Thoracic aorta (tissue), 2 donors: ENCODE measurements at places on chromosomes 7 and 10.

GRCh38 chr10:124949543-124949942, 7.6 kb downstream of the ZRANB1 start:
- DNase-seq = no peak

DNA sequence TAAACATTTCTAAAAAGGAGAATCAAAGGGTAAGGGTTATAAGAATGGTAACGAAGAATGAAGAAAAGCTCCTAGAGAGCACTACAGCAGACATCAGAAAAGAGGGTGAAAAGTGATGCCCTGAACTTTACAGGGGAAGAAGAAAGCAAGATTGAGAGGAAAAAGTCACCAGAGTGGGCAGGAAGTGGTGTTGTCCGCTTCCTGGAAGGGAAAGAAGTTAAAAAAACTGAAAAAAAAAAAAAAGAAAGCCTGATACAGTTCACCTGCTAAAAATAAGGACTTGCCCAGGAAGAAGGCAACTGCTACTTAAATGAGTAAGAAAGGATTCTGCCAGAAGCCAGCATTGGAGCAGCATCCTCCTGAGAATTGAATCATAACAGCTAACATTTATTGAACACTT, 330.1 kb upstream of the PHF14 start:
- DNase-seq = no peak

- no peak for DNase-seq
These were observed 78.0 kb upstream of the AGBL3 start for GRCh38 chr7:134908289-134908688.

GRCh38 chr7:154776350-154776749, 226.6 kb downstream of the PAXIP1 start:
- DNase-seq = no peak

DNA sequence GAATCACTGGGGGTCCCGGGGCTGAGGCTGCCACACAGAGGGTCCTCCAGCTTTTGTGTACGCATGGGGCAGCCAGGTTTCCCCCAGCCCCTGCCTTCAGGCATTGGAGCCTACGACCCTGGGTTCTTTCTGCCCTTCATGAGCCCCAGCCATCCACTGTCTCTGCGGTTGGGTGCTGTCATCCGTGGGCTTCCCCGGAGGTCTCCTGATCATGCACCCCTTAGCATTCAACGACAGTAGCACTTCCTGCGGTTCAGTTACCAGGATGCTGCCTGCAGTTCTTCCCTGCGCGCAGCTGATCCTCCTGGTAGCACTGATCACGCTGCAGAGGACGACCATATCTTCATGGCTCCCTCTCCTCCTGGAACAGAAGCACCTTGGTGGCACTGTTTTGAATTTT, 676.3 kb downstream of the SDK1 start:
- no peak for DNase-seq

DNA sequence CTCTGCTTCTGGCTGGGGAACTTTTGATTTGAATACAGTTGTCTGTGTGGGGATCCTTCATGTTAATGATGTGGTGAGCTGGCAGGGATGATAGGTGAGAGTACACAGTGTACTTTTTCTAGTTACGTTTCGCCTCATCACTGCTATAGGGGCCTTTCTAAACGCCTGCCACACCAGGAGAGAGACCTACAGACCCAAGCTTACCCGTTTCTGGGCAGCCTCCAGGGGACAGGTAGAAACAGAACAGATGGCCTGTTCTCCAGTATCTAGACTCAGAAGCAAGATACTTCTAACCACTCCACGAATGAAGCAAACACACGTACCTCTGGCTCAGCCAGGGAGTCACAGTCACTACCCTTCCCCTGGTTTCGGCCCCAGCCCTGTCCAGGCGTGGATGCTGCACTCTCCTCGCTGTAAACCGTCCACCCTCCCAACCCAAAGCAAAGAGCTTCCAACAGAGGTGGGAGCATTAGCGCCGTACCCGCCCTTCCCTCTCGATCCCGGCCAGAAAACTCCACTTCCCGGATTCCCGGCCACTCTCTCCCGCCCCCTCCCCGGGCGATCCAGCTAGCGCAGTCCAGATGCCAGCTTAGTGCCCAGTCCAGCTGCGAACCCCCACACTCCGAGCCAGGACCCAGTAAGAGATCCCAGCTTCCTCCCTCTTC, 1.2 kb downstream of the CCDC6 start:
- no peak for DNase-seq

GRCh38 chr7:35623381-35623780, 71.6 kb downstream of the HERPUD2 start:
- DNase-seq = no peak

GRCh38 chr10:8037941-8038894, 16.3 kb upstream of the GATA3 start:
- no peak for DNase-seq

DNA sequence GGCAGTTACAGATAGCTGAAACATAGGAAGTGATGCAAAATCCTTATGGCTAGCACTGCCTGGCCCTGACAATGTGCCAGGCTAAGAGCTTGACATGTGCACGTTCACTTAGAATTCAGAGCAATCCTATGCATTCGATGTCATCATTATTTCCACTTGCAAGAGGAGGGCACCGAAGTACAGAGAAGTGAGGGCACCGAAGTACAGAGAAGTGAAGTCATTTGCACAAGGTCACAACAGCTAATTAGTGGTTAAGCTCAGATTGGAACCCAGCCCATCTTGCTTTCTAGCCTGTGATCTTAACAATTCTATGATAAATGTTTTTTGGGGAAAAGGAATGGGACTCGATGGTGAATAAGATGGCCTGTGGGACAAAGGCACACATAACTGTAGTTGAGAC, 73.4 kb downstream of the ARHGAP22 start:
- no peak for DNase-seq

- no peak for DNase-seq
These were observed 131.6 kb upstream of the EFCAB10 start for GRCh38 chr7:105712877-105713276.

DNA sequence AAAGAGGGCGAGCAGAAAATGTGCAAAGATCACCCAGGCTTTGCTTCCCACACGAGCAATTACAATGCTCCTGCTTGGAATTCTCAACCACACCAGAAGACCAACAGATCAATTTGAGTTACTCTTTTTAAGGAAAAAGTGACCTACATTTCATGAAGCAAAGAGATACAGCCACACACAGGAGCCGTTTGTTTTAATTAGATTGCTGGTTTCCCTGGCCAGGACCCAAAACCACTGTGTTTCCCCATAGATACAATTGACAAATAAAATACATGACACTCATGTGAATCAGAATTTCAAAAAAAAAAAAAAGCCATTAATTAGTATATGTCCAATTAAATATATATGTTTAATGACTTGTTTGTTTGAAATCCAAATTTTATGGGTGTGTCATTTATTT, 458.3 kb downstream of the PLXDC2 start:
- no peak for DNase-seq

DNA sequence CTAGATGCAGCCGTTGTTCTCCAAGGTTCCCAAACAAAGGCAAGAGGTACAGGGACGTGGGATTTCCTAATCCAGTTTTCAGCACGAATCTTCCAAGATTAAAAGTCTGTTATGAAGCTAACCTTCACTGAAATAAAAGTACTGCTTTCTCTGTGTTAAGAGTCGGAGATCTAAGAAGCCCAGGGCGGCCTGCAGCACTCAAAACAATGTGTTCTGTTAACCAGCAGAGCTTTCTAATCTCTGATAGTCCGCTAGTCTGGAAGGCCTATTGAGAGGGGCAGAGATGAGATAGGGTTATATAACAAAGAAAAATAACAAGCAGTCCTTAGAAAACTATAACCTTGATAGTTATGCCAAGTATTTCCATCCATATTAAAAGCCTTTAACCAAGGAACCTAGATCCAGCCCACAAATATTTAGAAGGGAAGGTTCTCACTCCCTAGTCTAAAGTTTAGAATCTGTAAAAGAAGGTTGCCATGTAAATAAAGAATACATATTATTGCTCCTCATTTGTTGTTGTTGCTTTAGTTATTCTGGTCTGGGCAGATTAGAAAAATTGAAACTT, 106.3 kb upstream of the SVIL start:
- no peak for DNase-seq

DNA sequence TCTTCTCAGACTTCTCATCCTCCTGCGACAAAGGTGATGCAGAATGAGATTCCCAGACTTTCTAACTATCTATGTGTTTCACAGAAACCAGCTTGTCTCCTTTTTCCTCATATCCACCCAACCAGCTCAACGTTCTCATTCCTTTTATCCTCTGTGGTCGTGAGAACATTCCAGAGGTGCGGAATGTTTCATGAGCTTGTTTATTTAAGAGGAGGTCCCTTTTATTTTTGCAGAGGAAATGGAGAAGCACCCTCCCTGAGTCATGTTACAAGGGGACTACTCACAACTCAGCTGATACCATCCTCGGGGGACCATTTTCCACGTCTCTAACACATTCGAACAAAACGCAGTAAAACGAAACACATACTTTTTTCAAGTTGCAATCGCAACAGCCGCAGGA, 93.2 kb downstream of the ZRANB1 start:
- DNase-seq = no peak

DNA sequence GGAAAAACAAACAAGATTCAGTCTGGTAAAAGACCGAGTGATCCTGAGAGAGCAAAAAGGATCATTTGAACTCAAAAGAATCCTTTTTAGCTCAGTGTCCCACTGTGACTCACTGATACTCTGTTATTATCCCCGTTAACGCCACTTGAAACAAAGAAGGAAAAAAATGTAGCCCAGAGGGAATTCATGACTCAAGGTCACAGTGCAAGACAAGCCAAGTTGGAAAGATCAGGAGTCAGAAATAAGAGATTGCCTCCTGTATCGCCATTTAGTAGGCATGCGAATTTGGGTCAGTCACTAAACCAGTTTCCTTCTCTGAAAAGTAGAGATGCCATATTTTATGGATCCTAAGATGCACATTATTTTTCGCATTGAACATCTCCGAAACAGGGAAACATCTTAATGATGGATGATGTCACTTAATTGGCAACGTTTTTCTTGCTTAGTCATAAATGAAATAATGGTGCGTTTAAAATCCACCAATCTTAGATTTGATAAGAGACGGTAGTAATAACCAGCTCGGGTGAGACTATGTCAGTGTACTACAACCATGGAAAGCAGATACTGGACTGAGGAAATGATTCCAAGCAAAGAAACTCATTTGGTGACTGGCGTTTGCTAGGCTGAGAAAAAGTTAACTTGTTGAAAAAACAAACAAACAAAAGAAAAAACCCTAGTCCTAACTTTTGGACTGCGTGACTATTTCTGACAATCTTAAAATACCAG, 502.0 kb upstream of the CELF2 start:
- DNase-seq = no peak

GRCh38 chr7:106542550-106543220, 118.3 kb downstream of the CCDC71L start:
- no peak for DNase-seq

GRCh38 chr10:70771311-70772194, 13.6 kb downstream of the TBATA start:
- DNase-seq = no peak

DNA sequence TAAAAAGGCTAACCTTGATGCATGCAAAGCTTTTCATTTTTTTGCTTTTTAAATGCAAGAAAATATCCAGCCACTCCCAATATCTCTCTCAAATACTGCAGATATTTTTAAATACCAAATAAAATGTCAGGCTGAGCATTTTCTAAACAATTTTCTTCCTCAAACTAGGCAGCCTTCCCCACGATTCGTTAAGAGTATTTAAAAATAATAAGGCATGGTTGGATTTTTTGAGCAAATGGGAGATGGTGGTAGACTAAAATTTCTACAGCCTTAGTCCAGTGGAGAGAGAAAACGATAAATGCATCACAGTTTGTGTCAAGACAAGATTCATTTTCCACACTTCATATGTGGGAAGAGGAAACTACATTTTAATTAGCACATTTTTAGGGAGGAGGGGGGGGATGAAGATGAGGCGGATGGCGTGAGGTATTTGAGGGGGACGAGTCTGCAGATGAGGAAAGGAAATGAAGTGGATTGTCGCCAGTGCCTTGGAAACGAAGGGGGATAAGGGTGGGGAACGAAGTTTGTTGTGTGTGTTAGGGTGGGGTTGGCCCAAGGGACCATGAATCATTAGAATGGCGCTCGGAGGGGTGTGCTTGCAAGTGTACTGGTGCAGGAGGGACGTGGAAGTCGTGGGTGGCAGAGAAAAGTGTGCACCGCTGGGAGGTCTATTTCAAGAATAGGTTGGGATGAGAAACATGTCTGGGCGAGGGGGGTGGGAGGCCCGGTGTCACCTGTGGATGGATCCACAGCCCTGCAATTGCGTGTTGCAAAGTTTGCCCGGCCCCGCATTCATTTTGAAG, 1.2 kb upstream of the ADD3 start:
- peak; percentile 64 for DNase-seq

DNA sequence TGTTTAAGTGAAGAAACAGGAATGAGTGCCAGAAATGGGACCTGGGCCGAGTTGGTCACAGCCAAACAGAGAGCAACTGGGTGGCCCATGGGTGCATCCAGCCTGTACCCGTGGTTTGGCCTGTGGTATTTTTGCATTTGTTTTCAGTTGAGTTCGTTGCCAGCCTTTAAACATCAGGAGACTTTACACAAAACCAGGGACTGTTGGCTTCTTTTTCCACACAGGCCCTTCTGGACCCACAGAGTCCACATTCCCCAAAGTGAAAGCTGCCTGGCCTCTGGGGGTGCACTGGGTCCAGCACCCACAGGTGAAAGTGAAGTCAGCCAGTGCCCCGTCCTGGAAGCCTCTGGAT, 54.1 kb upstream of the TNS3 start:
- no peak for DNase-seq

GRCh38 chr7:151725844-151726651, 150.9 kb downstream of the PRKAG2 start:
- no peak for DNase-seq

- no peak for DNase-seq
These were observed 58.2 kb downstream of the BPGM start for GRCh38 chr7:134704827-134705226.

GRCh38 chr7:30796105-30796869, 25.1 kb downstream of the MINDY4 start:
- DNase-seq = no peak

DNA sequence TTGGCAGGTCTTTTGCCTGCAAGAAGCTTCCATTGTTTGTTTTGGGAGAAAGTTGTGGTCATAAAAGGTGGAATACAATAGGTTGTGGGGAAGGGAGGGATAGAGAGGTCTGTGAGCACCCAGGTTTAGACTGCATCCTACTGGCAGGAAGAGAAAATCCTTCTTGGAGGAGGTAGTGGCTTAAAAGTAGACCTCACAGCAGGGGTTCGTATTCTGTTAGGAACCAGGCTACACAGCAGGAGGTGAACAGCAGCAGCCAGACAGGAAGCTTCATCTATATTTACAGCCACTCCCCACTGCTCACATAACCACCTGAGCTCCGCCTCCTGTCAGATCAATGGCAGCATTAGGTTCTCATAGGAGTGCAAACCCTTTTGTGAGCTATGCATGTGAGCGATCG, 245.3 kb downstream of the NSUN6 start:
- DNase-seq = no peak

DNA sequence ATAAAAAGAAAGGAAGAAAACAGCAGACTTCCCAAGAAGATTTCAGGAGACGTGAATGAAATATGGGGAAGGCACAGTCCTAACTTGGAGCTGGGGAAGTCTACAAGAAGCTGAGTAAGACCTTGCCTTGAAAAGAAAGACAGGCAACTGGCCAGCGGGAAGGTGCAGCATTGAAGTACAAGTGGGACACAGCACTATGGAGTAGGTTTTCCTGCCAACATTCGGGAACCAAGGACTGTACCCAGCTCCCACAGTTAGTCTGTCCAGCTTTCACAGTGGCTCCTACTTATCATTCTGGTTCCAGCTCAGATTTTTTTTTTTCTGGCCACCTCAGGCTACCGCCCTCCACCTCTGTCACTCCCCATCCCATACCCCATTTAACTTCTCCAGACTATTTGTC, 10.0 kb downstream of the HPS1 start:
- no peak for DNase-seq
